ENCODE measurements at places on chromosomes 12 and 14.
A peak's percentile ranks its signal among the peaks of the same experiment; 100 is the strongest.

DNA sequence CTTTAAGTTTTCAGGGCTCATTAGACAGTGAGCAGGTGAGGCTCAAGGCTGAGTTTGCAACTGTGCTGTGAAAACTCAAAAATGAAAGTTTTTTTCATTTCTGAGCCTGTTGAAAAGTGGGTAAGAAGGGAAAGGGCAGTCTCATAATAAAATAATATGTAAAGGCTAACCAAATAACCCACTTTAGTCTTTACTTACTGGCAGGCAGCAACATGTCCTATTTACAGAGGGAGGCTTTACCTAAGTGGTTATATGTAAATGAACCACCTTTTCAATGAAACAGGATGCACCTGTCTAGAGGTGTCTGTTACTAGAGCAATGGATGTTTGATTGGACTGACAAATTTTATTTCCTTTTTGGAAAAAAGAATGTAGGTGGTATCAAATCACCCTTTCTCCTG lies 158.0 kb downstream of the ETV6 start:
- DNase-seq: no peak

DNA sequence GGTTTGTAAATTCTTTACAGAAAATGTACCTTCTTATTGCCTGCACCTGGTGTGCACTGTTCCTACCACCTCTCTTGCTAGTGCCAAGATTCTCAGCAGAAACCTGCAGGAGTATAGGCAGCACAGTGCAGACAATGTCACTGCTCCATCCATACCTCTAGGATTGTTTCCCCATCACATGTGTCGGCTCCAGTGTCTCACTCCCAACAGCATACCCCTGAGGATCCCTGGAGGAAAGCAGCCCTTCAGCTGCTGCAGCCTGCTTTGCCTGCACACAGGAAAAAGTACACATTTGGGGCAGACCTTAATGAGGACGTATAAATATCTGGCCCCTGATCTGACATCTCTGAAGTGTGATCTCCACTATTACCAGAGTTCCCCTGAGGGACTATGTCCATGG lies 235.5 kb downstream of the MDGA2 start:
- no peak for DNase-seq

GRCh38 chr12:106837782-106838181 lies 63.3 kb downstream of the RIC8B start:
- no peak for DNase-seq

DNA sequence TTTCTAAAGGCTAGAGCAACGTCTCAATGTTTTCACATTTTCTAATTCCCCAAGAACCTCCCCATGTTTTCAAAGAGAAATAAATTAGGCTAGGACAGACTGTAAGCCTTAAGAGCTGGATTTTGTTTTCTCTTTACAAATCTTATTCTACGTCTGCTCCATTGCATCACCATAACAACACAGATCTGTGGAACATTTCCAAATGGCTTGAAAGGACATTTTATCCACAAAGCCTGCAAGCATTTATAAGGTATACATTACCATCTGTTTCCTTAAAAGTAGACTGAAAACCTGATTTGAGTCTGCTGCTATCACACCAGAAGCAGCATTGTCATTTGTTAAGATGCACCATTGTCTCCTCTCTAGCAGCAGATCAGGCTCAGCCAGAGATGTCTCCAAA lies 115.3 kb upstream of the PLEKHA5 start:
- DNase-seq: no peak

- no peak for DNase-seq
Observed at GRCh38 chr14:57501039-57501557, 7.4 kb upstream of the CCDC198 start.

DNA sequence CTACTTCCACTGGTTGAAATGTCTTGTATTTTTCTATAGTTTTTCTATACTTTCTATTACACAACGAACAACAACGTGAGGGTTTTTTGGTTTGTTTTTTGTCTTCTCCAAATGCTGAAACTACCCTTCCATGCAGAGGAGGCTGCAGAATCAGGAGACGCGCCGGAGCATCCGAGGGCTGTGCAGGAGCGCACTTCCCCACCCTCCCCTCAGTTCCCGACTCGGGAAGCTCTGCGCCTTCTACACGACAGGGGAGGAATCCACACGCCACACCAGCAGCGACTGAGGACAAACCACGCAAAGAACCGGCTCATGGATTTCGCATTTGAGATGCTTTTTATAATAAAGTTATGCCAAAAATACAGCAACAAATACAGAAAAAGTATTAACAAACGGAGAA lies 30.9 kb downstream of the SLC15A4 start:
- DNase-seq: no peak

DNA sequence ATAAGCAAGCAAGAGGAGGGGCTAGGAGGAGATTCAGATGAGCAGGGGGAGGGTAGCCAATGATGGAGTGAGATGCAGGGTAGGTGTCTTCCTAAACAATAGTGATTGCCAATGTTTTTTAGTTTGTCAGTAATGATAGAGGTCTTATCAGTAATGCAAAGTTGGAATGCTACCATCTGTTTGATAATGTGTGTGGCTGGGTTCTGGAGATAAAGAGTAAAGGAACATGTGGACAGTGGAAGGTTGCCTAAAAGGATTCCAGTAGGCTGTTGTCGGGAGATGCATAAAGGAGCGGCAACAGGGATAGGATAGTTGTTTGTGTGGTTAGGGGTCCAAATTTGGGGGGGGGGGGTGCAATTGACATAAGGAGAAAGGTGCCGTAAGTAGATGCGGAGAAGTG lies 52.5 kb downstream of the TESPA1 start:
- no peak for DNase-seq

DNA sequence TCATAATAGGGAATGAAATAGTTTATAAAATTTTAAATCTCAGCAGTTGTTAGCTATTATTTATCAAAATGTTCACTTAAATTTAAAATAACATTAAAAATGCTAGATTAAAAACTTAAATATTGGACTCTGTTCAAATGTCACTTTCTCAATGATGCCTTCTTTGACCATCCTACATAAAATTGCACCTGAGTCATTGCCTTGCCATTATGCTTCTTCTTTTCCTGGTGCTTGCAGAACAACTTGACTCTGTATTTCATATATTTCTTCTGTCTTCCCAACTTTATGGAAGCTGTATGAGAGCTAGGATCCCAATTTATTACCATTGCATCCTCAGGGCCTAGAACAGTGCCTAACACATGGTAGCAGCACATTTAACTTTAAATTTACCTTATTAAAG lies 37.3 kb upstream of the CPM start:
- no peak for DNase-seq

DNA sequence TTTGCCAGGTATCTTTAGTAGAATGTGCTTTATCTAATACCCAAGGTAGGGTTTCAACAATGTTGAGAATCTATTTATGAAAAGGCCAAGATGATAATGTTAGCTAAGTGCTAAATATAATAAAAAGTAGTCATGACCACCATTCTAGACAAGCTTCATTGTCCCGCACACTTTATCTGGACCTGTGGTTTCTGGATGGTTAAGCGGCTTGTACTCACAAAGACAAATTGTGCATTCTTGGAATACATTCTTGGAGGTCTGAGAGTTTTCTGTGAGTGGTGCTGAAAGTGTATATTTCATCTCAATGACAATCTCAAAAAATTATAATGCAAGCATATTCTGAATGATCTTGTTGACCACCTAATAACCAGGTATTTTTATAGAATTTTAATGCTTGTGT lies 646.9 kb downstream of the DIO2 start:
- no peak for DNase-seq

DNA sequence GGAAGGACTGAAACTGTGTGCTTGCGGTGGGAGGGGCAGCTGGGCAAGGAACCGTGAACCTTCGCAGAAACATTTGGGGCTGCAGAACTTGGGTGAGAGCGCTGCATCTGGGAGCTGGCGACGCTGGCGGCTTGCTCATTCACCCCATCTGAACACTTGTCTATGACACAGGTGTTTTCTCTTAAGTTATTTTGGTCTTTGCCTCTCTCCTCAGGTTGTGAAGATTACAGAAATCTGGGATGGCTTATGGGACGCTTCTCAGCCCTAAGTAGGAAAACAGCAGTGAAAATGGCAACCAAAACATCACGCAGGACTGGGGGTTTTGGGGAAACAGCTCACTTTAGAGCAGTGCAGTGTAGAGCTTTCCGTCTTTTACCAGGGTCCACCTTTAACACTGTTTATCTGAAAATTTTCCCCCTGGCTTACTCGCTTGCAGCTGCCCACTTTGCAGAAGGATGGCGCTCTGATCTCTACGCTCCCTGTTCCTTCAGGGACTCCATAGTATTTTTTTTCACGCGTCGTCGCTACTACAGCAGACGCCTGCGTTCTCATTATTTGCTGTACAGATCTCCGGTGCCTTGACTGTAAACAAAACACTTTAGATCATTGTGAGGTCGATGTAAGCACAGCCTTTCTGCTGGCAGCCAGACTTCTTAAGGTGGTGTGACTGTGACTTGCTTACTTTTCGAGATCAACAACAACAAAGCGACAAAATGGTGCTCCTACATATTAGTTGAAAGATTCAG lies 2.7 kb upstream of the CDKN1B start:
- no peak for DNase-seq

- peak; percentile 49 for DNase-seq
Observed at GRCh38 chr12:124498275-124499189, 68.9 kb downstream of the NCOR2 start.

GRCh38 chr14:70788898-70789297 lies 20.4 kb downstream of the MAP3K9 start:
- no peak for DNase-seq

- peak; percentile 49 for DNase-seq
Observed at GRCh38 chr12:75977952-75978671, 53.5 kb downstream of the PHLDA1 start.

DNA sequence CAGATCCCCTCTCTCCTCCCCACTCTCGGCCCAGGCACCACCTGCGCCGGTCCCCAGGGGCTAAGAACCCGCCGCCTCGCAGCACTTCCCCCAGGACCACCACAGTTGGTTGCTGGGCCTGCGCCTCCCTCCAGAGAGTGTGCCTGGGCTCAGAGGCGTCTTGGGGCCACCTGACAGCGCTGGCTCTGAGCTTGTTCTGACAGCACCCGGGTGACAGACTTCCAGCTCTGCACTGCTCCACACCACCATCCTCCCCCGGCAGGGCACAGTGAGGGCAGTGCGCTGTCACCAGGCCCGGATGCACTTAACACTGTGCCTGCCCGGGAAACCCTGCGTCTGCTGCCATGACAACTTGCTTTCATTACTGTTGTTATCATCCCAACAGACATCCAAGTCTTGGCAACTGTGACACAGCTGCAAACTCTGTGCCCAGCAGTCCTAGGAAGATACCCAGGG lies 6.6 kb downstream of the BRF1 start:
- no peak for DNase-seq

GRCh38 chr12:49296034-49296835 lies 1.3 kb downstream of the PRPH start:
- no peak for DNase-seq
